GM10248 (cell line): ENCODE measurements at places on chromosomes 1 and 21.

GRCh38 chr1:67376381-67376780, 53.8 kb downstream of the SERBP1 start:
- no peak for DNase-seq

- DNase-seq: no peak
These were observed 11.2 kb upstream of the RCOR3 start for GRCh38 chr1:211247921-211248320.

DNA sequence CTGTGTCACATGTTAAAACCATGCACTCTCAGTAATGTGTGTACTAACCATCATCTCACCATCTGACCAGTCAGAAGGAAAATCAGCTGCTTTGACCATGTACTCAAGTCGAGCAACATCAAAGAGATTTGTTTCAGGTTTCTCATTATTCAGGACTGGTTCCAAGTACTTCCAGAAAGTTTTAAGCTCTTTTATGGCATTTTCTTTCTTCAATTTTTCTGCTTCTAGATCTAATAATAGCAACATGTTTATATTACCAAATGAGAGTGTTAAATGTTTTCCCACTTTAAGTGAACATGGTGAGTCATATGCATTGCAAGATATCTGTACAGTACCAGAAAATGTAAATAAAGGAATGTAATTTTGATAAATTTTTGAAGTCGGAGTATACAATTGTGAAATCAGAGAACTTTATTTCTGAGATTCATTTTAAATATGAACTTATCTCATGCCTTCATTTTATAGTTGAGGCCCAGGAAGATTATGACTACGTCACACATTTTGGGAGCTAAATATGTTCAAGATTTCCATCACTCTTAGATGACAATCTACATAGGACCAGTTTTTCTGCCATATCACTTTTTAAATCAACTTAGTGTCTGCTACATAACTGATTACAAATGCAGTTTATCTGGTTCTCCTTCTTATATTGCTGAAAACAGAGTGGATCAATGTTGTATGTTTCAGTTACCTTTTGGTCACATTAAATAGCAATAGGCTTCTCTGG, 87.2 kb downstream of the SPAG17 start:
- no peak for DNase-seq

DNA sequence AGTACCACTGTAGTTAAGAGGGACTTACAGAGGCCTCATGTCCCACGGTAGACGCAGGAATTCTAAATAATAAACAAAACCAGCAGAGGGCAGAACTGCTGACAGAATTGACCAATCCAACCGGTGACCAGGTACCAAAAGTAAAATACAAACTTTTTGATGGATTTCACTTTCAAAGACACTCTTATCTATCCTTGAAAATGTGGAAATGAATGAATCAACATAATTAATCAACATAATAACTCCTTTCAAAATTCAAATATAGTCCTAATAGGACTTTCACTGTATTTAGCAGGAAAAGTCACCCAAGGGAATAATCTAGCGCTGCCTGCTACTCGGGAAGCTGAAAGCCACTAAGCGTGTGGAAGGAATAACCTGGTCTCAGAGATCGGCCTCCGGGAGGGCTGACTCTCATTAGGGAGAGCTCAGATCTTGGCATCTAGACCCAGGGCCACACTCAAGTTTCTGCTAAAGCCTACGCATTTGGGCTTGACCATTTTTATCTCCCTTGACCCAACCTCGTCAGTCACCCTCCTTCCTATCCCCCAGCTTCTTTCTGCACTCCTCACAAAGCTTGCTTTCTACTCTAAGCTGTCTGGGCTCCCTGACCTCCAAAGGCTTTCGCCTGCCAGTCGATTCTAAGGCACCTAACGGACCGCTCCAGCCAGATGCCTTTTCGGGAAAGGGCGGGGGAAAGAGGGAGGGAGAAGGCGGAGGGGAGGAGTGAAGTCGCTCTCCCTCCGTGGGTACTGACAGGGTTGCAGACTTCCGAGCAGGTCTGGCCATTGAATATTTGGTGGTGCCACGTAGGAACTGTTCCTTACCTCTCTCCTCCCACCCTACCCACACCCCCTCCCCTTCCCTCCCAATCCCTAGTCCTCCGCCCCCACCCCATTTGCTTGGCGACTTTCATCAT, 1.6 kb downstream of the COL11A1 start:
- peak; percentile 34 for DNase-seq

- no peak for DNase-seq
These were observed 21.3 kb downstream of the KIAA0040 start for GRCh38 chr1:175171036-175171913.

DNA sequence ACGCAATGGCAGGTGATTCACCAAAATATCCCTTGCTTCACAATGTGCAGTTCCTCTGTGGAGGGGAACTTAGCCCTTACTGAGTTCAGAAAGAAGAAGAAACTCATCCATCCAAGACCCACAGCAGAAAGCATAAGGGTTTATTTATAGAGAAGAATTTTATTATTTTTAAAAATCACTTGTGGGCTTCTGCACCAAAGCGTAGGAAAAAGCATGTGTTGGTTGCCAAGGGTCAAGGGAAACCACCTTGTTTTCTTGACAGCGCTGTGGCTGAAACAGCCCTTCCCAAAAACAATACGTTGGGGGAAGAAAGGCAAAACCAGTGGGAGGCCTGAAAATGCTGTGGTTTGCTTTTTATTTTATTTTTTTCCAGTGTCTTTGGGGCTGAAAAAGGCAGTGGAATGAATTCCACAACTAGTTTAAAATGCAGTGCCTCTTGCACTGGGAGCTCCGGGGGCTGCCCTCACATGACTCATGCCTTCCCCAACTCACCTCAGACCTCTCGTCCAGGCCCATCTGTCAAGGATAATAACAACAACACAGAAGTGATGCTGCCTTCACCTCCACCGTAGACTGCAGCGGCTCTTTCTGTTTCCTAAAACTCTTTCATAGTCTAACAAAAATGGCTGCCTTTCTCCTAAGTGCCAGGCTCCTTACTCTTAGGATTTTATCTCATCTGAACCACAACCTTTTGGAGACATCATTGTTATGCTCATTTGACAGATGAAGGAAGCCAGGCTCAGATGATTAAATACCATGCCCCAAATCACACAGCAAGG, 224.2 kb upstream of the JUN start:
- peak; percentile 35 for DNase-seq

DNA sequence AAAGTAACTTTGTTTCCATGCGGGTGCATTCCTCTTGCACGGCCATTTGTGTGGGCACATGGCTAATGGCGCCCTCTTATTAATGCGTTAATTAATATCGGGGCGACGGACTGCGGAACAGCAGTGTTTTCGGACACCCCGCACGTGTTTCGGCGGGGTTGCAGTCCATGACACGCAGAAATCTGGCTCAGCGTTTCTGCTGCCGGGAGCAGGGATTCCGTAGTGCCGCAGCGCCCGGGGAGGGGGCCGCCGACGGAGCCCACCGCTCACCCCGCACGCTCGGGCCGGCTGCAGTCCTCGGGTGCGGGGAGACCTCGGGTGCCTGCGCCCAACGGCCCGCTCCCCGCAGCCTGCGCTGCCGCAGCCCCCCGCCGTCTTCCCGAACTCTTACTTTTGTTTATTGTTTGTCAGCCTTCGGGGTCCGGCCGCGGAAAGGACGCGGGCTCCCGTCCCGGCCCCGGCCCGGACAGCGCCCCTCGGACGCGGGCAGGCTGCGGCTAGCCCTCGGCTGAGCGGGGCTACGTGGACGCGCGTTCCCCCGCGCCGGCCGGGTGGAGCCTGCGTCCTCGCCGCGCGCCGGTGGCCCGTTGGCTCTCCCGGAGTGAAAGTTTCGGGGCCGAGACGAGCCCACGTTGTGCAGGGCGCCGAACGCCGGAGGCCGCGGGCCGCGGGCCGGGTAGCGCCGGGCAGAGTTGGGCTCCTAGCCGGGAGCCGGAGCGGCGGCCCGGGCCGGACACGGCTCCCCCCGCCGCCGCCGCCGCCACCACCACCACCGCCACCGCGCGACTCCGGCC, 849 bp downstream of the NFIA start:
- DNase-seq: no peak

- no peak for DNase-seq
These were observed 68.2 kb downstream of the FOXD2 start for GRCh38 chr1:47506053-47506452.

DNA sequence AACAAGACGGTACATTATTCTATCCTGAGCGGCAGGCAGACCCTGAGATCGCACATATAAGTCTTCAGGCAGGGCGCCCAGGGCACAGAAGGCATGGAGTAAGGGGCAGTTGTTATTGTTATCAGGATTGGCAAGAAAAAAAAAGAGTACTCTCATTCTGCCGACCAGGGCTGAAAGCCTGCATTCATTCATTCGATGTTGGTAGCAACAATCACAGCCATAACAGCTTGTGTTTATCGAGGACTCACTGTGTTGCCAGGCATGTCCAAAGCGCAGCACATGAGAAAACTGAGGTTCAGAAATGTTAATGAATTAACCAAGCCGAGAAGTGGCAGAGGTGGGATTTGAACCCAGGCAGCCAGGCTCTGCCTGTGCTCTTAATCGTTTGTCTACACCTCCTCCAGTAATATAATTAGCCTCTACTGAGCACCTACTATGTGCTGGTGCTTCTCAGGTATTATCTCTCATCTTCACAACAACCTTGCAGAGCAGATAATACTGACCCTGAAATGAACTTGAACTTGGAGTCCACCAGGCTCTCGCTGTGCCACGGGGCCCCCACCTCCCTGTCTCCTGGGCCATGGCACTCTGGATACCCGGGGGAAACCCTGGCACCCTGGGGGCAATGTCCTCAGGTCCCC, 56.2 kb downstream of the TAS1R2 start:
- DNase-seq: no peak

- DNase-seq: no peak
These were observed 66.6 kb upstream of the RHOU start for GRCh38 chr1:228668553-228669241.

- DNase-seq: peak; percentile 95
These were observed at the start of gene CLIC4 for GRCh38 chr1:24744911-24745710. TSS of gene CLIC4 (plus strand) at chr1:24745447. CDS start at chr1:24745554, 107 bp downstream.

- no peak for DNase-seq
These were observed 76.7 kb downstream of the NFASC start for GRCh38 chr1:204947338-204947737.

DNA sequence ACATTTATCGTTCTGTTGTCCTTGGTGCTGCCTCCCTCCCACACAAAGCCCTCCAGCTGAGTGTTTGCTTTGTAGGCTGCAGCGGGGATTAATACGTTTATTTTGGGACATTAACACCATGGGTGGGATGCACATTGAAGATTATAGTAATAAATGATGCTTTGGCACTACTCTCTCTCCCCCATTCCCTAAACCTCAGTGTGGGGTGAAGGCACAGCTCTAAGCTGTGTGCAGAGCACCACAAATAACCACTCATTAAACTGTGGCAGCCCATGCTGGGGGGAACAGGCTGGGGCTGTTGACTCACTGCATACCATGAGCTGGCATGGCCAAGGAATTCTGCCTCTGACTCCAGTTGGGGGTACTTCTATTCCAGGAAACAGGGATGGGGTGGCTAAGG, 7.7 kb downstream of the PCP4L1 start:
- no peak for DNase-seq

- peak; percentile 67 for DNase-seq
These were observed 17.7 kb downstream of the RAP1GAP start for GRCh38 chr1:21651214-21652042.

DNA sequence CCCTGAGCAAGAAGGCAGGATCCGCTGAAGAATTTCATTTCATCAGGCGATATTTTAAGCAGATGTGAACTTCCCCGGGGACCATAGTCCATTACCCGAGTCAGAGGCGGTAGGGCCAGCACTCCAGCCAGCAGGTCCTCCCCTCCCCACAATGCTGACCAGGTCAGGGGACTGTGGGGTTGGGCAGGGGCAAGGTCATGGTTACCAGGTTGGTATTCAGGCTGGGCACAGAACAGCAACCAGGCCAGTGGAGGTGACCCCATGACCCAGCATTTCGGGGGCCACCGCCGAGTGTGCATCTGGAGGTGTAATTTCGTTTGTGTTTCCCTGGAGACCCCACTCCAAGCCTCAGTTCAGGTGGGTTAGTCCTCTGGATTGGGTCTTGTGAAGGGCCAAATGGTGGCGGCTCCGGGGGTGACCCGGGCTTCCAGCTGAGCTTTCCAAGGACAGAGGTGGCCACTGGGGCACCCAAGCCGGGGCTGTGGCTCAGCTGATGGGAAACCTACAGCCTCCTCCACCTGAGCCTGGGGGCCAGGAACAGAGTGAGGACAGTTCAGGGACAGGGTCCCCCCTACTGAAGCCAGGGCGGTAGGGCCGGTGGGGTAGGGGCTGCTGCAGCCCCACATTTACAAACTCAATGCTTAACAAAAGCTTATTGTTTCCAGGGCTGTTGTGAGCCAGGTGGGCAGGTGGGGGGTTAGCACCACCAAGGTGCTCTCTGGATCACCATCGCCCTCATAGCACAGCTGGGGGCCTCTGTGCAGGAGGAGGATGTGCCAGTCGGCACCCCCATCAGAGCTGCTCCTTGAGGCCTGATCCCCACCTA, 2.8 kb downstream of the PRDM16 start:
- DNase-seq: no peak
